ENCODE measurements at places on chromosomes 16 and 17. TPM values are rescaled to one million over a fixed set of nuclear protein-coding genes. Genes with fewer than 3 reads are reported as not detected.
A peak's percentile ranks its signal among the peaks of the same experiment; 100 is the strongest.

PLXDC1 gene
- 13.3 TPM for total RNA-seq

RNF135 gene
- total RNA-seq: 42.3 TPM

KRT10 gene
- 4.2 TPM for total RNA-seq

EFCAB5 gene
- total RNA-seq: 0.40 TPM

DNA sequence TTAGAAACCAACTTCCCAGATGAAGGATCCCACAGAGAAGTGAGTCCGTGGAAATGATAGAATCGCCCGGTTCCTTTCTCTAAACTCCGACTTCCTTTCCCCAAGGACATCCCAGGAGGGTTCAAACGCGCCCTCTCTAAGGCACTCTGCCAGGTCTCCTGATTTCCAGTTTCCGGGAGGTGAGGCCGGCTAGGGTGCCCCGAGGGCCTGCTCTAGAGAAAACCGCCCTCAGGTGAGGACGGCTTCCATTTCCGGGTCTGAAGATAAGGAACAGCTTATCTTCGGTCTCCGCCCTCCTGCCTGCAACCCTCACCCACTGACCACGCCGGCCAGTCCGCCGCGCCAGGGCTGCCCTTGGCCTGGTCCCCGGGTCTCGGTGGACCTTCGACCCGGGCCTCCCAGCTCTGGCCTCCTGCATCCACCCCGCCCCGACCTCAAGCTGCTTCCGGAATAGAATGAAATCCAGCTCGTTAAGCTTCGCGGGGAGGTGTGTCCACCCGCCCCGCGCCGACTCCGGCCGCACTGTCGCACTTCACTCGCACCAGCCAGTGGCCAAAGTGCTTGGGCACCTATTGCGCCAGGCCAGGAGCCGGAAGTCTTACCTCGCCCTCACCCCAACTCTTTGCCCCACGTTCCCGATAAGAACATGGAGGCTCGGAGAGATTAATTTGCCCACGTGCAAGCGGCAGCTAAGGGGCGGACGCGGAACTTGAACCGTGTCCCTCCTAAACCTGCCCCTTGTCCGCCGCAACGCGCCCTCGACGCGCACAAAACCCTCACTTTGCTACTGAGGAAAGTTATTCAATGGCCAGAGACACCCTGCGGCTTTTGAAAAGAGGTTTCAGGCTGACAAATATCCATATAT is 836 bp upstream of the MMP15 start:
- peaks cover 3% of the 10 kb centered on the region for H3K36me3 ChIP-seq
- peaks cover 60% of the 10 kb centered on the region for H3K4me1 ChIP-seq
- DNase-seq: peak; percentile 76
- H3K27me3 ChIP-seq: no peaks in the 10 kb centered on the region

DNA sequence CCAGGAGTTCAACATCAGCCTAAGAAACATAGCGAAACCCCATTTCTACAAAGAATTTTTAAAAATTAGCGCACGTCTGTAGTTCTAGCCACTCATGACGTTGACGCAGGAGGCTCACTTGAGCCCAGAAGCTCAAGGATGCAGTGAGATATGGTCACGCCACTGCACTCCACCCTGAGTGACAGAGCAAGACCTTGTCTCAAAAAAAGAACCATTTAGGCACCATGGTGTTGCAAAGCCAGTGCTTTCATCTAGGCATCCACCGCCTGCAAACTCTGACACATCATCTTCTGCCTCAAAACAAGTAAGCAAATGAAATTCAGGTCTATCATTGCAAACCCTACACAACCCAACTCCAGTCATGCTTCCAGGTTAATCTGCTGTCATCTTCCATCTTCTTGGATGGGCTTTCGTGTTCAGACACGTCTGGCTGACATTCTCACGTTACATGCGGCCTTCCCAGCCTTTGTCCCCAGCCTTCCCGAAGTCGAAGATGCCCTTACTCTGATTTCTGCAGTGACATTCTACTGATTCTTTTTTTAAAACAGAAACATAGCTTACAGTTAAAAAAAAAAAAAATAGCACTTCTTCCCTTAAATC is 8.9 kb downstream of the ANKRD11 start:
- H3K27ac ChIP-seq: no peak overlapping the region
- DNase-seq: no peak
- H3K4me3 ChIP-seq: no peak overlapping the region
- H3K4me1 ChIP-seq: peaks cover 89% of the 10 kb centered on the region
- no peaks in the 10 kb centered on the region for H3K36me3 ChIP-seq

- no peaks in the 10 kb centered on the region for H3K36me3 ChIP-seq
- no peaks in the 10 kb centered on the region for H3K27me3 ChIP-seq
- no peak overlapping the region for H3K27ac ChIP-seq
Measured at GRCh38 chr16:25570131-25570530, 121.6 kb upstream of the HS3ST4 start.

GRCh38 chr17:27324771-27325339 is 30.9 kb downstream of the WSB1 start:
- H3K27ac ChIP-seq: peak overlapping the region; percentile 69
- H3K27me3 ChIP-seq: no peaks in the 10 kb centered on the region
- DNase-seq: no peak
- no peak overlapping the region for H3K4me3 ChIP-seq

GRCh38 chr16:69219279-69219678 is 32.3 kb downstream of the SNTB2 start:
- DNase-seq: no peak
- H3K36me3 ChIP-seq: no peaks in the 10 kb centered on the region
- no peaks in the 10 kb centered on the region for H3K27me3 ChIP-seq
- peaks cover 19% of the 10 kb centered on the region for H3K4me1 ChIP-seq
- H3K27ac ChIP-seq: no peak overlapping the region

DNA sequence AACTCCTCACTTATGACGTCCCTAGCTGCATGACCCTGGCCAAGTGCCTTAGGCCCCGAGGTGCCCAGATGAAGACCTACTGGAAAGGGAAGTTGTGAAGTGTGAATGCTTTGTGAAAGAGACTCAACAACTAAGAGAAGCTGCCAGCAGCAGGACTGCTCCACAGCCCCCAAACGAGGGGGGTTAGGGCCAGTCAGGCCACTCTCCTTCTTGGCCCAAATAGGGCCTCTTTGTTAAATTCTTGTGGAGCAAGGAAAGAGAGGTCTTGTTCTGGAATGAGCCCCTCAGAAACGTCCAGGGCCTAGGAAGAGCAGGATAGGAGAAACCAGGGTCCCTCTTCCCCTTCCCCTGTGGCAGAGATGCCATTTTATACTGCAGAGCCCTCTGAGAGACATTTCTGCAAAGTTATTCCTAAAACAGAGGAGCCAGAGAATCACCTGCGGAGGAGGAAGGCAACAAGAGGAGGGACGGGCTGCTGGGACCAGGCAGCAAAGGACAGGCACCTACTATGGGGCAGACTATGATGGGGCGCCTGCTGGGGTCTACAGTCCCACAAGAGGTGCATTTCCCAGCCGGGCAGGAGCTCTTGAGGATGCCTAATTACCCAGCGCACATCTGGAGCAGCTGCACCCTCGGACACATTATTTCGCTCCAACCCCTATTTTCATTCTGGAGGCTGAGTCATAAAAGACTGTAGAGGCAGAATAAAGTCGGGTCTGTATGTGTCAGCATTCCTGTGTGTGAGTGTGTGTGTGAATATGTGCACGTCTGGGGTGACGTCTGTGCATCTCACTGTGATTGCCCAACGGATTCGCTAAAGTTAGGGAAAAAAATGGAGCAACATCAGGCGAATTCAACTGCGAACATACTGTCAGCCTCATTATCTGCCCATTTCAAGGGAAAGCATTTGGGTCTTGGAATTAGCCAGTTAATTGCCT is 11.4 kb upstream of the HOXB9 start:
- H3K27ac ChIP-seq: no peak overlapping the region
- DNase-seq: no peak
- H3K4me3 ChIP-seq: no peak overlapping the region
- H3K4me1 ChIP-seq: peaks cover 5% of the 10 kb centered on the region
- no peaks in the 10 kb centered on the region for H3K36me3 ChIP-seq

DNA sequence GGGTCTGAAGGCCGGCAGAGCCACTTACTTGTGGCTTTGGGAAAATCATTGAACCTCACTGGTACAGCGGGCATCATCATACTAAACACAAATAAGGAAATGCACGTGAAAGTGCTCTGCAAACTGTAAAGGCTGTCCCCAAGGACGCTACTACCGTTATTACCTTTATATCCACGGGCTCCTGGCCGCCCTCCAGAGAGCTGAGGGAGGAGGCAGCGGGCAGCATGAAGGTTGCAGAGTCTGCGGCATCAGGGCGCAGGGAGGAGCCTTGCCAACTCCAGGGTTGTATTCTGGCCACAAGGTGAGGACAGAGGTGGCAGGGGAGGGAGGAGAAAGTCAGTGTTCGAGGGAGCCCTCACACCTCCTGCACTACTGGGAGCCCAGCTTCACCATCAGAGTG is 68.3 kb upstream of the GCSH start:
- no peak overlapping the region for H3K4me3 ChIP-seq
- DNase-seq: no peak
- H3K27ac ChIP-seq: no peak overlapping the region
- H3K27me3 ChIP-seq: no peaks in the 10 kb centered on the region
- H3K4me1 ChIP-seq: no peaks in the 10 kb centered on the region

- peak within 1 kb of the TSS; percentile 94 for H3K27ac ChIP-seq
- H3K4me1 ChIP-seq: peaks cover 20% of the 10 kb centered on the region
- H3K4me3 ChIP-seq: peak within 1 kb of the TSS; percentile 61
- DNase-seq: peak; percentile 98
- H3K36me3 ChIP-seq: peaks cover 8% of the 10 kb centered on the region
Measured at GRCh38 chr17:51166198-51166986, at the start of gene NME2. Gene NME2 (plus strand): TSS chr17:51166411. CDS start chr17:51166831, 420 bp downstream.

GRCh38 chr16:75535211-75535843 is 581 bp downstream of the CHST5 start:
- H3K36me3 ChIP-seq: no peaks in the 10 kb centered on the region
- H3K4me3 ChIP-seq: no peak overlapping the region

GRCh38 chr17:8465356-8465755 is 29.7 kb downstream of the NDEL1 start:
- no peak overlapping the region for H3K4me3 ChIP-seq
- no peak overlapping the region for H3K27ac ChIP-seq
- peaks cover 16% of the 10 kb centered on the region for H3K4me1 ChIP-seq
- H3K36me3 ChIP-seq: peaks cover 30% of the 10 kb centered on the region
- DNase-seq: no peak

DNA sequence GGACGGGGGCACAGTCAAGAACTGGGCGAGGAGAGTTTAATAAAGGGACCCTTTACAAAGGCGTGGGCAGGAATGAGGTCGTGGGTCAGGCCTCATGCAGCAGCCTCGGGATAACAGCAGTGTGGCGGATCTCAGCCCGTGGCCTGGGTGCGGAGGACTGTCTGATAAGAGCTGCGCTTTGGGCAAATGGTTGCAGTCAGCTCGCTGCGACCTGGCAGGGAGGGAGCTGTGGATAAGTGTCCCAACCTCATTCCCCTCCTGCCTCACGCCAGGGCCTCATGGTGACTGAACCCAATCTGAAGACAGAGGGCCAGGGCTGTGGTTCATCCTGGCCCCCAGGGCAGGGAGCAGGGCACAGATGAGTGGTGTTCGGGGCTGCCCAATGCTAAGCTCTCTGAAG is 13.6 kb downstream of the SMTNL2 start:
- H3K27ac ChIP-seq: peak overlapping the region; percentile 78
- DNase-seq: no peak
- H3K4me1 ChIP-seq: peaks cover 9% of the 10 kb centered on the region
- no peaks in the 10 kb centered on the region for H3K36me3 ChIP-seq
- H3K4me3 ChIP-seq: no peak overlapping the region

DNA sequence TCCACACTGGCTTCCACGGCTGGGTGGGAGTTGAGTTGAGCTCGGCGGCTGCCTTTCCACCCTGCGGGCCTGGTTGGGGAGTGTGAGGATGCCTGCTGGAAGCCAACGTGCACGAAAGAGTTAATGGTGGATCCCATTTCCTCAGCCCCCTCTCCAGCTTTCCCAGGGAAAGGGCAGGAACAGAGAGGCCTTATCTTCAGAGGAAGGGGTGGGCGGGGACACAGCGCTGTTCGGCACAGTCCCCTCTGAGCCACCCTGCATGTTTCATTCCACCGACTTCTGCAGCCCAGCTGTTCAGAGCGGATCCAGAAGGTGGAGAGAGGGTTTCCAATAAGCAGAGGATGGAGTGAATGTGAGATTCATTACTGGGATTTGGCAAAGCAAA is 295.3 kb downstream of the SEC14L1 start:
- peaks cover 85% of the 10 kb centered on the region for H3K4me1 ChIP-seq
- no peak for DNase-seq
- H3K4me3 ChIP-seq: no peak overlapping the region
- H3K36me3 ChIP-seq: no peaks in the 10 kb centered on the region

All from upper lobe of left lung (tissue), 6 donors.